Activated CD4-positive, alpha-beta T cell treated with anti-CD3 and anti-CD28 coated beads, Interleukin-2, amount 10 ng/mL, durations not matched to agents 7 days and 5 days (primary cell): ENCODE measurements at places on chromosomes 1 and 21. TPM values are rescaled to one million over a fixed set of nuclear protein-coding genes. Genes with fewer than 3 reads are reported as not detected.

Gene C1QB
- not detected for total RNA-seq

Gene ERICH3
- not detected for total RNA-seq

Gene AKT3
- 31.5 TPM for total RNA-seq

Gene PHACTR4
- 34.9 TPM for total RNA-seq

Gene S100A7
- total RNA-seq: not detected

Gene LAPTM5
- 584 TPM for total RNA-seq

Gene MARK1
- total RNA-seq: not detected

Gene CYP2J2
- 3.4 TPM for total RNA-seq

Gene OR2M7
- not detected for total RNA-seq

Gene RIPPLY3
- not detected for total RNA-seq

Gene FGR
- total RNA-seq: not detected

Gene ATAD3B
- total RNA-seq: 34.6 TPM
